ENCODE measurements at places on chromosomes 4 and X.

- no peak for DNase-seq
Observed at GRCh38 chr4:118225511-118225910, 127.3 kb downstream of the PRSS12 start.

DNA sequence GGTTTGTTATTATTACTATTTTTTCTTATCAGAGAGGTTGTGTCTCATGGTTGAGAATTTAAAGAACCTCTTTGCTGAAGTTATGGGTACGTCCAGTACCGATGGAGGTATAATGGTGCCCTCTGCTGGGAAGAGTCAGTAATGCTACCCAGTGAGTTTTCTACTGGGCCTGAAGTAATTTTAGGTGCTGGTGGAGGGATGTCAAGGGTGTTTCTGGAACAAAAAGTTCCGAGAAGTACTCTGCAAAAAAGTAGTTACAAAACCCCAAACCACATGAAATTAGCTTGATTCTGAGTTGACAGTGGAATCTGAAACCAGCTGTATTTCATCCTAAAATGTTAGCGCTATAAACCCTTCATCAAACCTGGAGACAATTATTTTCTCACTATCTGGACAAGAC is 102.5 kb upstream of the MID1 start:
- peak; percentile 18 for DNase-seq

DNA sequence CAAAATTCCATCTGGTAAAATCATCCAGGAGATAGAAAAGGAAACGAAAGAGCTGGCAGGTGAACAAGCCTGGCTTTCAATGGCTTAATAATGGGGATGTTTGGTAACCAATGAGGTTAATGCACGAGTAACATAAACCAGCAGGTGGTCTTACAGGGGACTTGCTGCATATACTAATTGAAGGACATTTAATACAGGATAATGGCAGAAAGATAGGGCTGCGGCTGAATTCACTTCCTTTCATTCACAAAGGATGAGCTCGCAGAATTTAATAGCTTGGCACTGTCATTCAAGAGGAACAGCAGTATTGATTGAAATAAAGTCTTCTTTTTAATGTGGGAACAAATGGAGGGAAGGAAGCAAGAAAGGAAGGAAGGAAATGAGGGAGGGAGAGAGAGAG is 156.3 kb upstream of the RAI2 start:
- no peak for DNase-seq

DNA sequence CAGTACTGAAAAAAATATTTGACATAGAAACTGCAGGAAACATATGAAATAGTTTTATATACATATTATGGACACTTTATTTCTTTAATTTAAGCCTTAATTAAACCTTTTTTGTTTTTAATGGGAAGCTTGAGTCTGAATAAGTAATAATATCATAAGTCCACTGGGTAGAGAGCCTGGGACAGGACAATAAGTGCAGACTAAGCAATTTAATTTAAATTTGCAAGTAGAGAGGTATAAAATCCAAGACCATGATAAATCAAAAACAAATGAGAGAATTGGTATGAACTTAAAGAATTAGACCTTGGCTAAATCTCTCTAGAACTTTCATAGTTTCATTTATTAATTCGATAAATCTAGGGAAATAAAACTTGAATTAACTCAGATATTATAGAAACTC is 571.2 kb downstream of the ARAP2 start:
- no peak for DNase-seq

DNA sequence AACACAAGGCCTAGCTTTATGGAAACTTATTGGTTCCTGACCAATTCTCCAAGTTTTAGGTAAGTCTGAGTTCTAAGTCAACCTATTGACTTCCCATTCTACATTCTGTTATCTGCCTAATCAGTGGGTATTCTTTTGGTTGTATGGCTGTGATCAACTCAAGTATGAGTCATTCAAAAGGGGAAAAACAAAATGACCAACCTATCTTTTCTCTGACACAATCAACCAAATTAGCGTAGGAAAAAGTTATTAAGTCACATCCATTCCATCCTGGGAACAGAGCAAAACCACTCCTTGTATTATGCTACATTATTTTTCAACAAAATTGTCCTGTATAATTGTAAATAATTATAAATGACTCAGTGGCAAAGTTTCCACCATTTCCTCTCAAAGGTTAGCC is 136.2 kb downstream of the SHROOM4 start:
- no peak for DNase-seq

DNA sequence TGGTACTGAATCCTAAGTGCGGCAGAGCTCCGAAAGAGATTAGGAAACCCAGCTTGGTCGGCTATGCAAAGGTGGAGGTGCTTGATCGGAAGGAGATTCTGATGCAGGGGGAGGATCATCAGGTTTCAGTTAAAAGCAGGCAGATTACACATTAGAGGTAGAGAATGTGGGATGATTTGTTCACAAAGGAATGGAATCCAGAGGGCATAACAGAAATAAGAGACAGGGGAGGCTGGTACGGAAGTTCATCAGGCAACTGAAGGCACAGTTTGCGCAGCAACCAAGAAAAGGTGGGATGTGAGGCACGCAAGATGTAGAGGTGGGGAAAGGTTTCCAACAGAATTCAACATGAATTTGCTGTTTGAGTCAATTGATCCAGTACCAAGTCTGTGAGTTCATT is 424 bp upstream of the ZNF330 start:
- no peak for DNase-seq

GRCh38 chr4:84977396-84977795 is 10.9 kb upstream of the WDFY3 start:
- no peak for DNase-seq

GRCh38 chrX:107775734-107776511 is at the start of gene TSC22D3:
TSS of gene TSC22D3 (minus strand) at chrX:107775787. CDS start at chrX:107775419, 368 bp downstream.
- DNase-seq, result peak; percentile 35

GRCh38 chr4:22389240-22389870 is 126.5 kb downstream of the ADGRA3 start:
- DNase-seq, result peak; percentile 2

- DNase-seq, result no peak
Observed at GRCh38 chr4:107689912-107690587, 30.0 kb downstream of the PAPSS1 start.

- DNase-seq, result no peak
Observed at GRCh38 chrX:153416781-153417450, 5.6 kb downstream of the ZFP92 start.

- DNase-seq, result no peak
Observed at GRCh38 chr4:30696191-30696590, 24.0 kb upstream of the PCDH7 start.

DNA sequence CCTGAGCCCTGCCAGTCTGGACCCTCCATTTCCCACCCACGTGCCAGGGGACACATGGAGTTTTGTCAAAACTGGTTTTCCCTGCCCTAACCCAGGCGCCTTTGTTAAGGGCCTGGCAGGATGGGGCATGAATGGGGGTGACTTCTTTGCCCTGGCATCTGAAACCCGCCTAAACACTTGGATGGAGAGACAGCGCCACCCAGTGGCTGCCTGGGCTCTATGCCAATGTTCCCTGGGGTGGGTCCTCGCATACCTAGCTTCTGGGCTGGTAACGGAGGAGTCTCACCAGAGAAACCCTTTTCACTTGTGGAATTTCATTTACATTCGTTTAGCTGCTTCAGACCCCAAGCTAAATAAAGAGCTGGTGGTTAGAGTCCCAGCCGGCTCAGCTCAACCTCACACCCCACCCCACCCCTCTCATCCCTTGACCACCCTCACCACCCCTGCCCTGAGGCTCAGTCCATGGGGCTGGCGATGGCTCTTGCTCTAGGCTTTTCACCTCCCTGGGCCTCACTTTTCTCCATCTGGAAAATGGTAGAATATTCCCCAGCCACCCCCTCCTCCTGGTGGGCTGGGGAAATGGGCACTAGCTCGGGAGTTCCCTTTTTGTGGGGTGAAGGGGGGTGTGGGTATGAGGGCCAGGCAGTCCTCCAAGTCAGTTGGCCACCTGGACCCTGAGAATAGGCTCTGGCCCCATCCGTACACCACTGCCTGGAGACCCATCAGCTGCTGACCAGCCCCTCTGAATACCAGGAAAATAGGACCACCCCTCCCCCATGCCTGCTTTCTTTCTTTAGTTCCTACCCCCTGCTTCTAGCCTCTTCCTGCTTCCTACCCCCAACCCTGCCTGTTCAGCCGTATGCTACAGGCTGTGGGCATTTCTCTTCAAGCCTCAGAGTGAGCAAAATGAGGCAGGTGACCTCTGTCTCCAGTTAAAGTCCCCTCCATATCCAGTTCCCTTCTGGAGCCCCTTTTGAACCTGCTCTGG is 57.1 kb upstream of the PJA1 start:
- DNase-seq, result peak; percentile 72

DNA sequence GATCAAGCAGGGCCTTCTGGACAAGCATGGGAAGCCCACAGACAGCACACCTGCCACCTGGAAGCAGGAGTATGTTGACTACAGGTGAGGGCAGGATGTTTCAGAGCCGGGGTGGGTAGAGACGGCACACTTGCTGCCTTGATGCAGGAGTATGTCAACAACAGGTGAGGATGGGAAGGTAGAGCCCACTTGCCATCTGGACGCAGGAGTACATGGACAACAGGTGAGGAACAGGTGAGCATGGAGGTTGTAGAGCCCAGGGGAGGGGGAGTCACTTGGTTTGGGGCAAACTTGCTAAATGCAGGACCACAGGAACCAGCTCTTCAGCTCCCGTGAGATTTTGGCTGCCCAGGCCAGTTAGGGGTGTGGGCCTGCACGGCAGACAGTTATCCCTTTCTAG is 12.0 kb downstream of the DKC1 start:
- DNase-seq, result no peak

- DNase-seq, result no peak
Observed at GRCh38 chr4:53956454-53956853, 108.0 kb downstream of the CHIC2 start.

DNA sequence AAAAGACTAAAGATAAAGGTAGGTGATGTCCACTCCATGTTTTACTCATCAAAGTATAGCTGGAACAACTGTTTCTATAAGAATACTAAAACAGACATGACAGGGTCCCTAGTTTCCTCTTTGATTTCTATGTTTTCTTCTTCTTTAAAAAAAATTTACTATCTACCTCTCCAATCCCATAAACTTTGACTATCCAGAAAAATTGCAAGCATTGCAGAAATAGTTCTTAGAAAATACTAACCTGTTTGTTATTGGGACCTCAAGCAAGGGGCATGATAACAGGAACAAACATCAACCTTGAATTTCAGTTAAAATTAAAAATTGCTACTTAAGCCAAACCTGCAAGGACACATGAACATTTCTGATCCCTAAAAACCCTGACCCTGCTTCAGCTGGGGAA is 1226.5 kb downstream of the C4orf33 start:
- DNase-seq, result no peak

DNA sequence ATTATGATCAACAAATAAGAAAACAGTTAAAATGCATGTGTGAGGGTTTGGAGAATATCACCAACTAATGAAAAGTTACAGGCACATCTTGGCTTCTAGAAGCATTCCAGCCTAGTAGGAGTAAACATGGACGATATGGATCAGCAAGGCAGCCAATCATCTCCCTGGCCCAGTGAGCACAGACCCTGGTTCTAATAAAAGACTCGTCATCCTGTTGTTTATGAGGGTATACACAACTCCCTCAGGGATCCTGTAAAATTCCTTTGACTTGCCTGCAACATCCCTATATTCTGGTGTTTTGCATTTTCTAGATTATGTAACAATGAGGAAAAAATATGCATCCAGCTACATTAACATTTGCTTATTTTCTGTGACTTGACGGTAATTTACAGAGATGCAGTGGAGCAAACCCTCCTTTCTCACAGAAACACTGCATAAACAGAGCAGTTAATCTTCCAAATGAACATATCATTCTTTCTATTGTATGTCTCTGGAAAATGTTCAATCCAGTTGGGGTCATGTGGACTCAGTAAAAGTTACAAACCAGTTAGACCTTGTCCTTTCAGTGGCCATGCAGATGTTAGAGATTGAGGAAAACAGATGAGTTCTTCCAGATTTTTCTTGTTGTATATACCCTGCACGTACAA is 88.9 kb upstream of the NDP start:
- no peak for DNase-seq

DNA sequence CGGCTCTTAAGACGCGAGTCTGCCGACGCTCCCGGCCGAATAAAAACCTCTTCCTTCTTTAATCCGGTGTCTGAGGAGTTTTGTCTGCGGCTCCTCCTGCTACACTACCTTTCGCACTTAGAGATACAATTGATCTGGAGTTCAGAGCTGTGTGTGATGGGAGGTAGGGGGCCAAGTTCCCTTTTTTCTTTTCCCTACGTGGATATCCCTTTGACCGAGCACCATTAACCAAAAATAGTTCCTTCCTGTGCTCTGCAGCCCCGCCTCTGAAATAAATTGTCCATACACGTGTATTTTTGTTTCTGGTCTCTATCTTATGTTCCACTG is 555 bp upstream of the PGM2 start:
- no peak for DNase-seq

DNA sequence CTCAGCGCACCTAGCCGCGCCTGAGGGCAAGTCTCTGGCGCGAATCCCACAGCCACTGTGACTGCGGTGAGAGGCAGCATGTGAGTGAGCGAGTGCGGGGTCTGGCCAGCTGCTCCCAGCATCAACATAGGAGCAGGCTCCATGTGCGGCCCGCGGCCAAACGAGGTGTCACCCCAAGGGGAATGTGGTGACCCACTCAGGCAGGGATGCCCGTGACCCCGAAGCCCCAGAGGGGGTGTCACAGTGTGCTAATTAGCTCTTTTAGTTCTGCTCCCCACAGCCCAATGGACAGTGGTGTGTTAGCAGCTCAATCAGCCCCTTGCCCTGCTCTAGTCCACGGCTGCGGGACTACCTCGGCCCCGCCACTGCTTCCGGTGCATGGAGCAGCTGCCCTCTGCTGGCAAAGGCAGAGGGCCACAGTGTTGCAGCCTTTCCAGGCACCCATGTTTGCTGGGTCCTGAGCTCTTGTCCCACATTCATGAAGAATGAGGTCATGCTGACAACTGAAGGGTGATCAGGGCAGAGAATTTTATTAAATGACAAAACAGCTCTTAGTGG is 61.4 kb downstream of the AGA start:
- no peak for DNase-seq

DNA sequence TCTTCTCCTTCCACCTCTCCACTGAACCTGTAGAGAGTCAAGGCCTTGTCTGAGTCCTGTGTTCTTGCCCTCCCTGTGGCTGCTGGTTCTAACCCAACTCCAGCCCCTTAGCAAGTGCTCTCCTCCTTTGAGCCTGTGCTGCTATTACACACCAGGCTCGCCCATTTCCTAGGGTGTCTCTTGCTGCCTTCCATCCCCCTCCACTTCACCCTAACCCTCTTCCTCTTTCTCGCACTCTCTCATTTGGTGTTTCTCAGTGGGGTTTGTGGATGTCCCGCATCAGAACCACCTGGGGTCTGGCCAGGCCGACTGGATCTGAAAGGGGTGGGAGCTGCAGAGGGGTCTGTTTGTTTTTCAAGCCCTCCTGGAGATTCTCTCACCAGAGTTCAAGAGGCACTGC is 156.7 kb downstream of the SPRY1 start:
- no peak for DNase-seq

DNA sequence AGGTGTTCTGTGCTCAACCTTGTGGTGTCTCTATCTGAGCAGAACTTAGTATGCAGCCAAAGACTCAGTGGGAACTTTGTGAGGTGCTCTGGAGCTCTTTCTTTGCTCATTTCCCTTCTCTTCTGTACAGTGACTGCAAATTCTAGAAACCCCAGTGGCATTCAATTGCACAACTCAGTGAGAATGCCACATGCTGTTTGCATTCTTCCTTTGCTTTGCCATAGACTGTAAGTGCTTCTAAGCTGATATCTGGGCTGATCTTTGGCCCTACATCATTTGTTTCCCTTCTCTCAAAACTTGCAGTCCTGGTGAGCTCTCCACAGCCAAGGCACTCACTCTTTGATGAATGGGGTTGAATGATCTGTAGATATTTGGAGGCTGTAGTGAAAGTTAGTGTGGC is 7.0 kb downstream of the PNMA3 start:
- DNase-seq, result no peak

GRCh38 chr4:173531086-173531965 is 1.3 kb upstream of the HAND2 start:
- DNase-seq, result no peak

- no peak for DNase-seq
Observed at GRCh38 chr4:16952896-16953630, 54.6 kb upstream of the LDB2 start.

All from activated CD4-positive, alpha-beta T cell treated with anti-CD3 and anti-CD28 coated beads, Interleukin-2, amount 50 U/mL, for 4 hours (primary cell).